ENCODE measurements at places on chromosomes 1 and 21.

- no peak for DNase-seq
These were observed 86.9 kb downstream of the ADAMTS1 start for GRCh38 chr21:26758083-26758880.

DNA sequence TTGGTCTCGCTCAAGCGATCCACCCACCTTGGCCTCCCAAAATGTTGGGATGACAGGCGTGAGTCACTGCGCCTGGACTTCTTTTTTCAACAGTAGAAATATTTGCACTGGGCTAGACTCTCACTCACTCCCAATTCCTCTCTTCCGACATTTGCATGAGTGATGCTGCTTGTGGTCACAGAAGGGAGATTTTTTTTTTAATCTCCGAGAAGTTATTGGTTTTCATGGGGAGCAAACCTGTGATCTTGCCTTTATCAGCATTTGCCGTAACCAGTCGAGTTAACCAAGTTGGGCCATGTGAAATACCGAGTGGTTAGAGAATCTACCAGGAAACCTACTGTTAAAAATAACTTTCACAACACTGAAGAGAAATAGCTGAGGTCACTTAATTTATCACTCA lies 21.1 kb downstream of the ERG start:
- no peak for DNase-seq

DNA sequence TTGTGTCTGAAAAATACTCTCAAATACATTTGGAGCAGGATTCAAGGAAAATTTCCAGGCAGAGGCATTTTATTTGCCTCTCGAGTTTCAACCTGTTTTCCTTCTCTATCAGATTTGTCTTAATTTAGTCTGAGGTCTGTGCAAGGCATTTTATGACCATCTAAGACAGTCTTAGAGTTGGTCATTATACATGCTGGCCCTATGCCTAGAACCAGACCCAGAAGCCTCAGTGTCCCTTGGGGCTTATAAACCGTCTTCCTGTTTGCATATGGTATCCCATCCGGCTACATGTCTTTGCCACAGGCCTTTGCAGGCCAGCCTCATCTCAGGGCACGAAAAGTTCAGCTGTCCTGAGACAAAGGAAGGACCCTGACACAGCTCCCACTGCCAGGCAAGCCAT lies 346.1 kb downstream of the SIPA1L2 start:
- DNase-seq, result no peak

DNA sequence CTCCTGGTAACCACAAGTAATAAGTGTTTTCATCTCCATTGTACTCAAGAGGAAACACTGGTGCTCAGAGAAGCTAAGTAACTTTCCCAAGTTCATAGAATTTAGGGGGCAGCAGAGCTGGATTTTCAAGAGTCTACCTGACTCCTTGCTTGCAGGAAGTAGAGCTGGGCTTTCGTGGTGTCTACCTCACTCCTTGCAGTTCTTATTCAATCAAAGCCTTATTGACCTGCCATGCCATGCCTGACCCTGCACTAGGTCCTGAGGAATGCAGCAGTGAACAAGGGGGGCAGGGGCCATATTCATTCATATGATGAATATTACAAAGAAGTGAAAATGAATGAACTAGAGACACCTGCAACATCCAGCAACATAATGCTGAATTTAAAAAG lies 93.3 kb downstream of the GLIS1 start:
- no peak for DNase-seq

- no peak for DNase-seq
These were observed 3.9 kb upstream of the TMPRSS2 start for GRCh38 chr21:41511858-41512257.

DNA sequence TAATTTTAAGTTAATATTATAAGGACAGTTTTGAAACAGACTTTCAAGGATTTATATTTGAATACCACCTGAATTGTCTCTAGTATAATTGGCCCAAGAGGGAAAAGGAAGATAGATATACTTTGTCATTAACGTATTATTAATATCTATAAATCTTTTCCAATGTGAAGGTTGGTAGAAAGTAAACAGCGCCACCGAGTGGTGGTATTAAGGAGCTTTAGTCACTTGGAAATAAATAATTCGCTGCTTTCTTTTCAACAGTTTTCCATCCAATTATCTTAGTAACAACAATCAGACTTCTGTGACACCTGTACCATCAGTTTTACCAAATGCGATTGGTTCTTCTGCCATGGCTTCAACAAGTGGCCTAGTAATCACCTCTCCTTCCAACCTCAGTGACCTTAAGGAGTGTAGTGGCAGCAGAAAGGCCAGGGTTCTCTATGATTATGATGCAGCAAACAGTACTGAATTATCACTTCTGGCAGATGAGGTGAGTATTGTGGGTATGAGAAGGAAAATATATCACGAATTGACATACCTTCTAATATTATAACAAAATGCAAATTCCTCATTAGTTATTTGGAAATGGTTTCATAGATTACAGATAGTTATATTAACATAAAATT lies 37.7 kb downstream of the SH3GLB1 start:
- DNase-seq, result peak; percentile 45
